ENCODE measurements at places on chromosomes 7 and 10.
A peak's percentile ranks its signal among the peaks of the same experiment; 100 is the strongest.

DNA sequence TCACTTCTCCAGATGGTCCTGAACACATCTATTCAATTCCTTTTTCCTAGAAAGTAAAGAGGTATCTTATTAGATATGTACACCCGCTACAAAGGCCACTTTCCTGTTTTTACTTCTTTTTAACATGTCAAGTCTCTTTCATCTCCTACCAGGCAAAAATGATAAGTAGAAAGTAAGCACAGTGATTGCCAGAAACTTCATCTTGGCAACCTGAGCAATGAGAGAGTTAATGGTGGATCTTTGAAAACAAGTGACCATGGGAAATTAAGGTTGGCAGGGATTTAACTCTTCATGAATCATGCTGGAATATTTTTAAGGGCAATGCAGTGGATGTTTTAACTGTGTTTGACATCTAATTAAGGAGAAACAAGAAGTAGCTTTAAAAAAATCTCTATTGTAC is 2.7 kb downstream of the SEMA3A start:
- H3K4me1 ChIP-seq, result peaks cover 2% of the 10 kb centered on the region
- H3K27ac ChIP-seq, result peak overlapping the region; percentile 24
- peak overlapping the region; percentile 68 for H3K4me3 ChIP-seq
- H3K27me3 ChIP-seq, result no peaks in the 10 kb centered on the region
- peak; percentile 61 for DNase-seq
- H3K36me3 ChIP-seq, result no peaks in the 10 kb centered on the region

GRCh38 chr7:66301249-66301648 is 96.1 kb downstream of the TPST1 start:
- H3K27me3 ChIP-seq, result no peaks in the 10 kb centered on the region
- DNase-seq, result peak; percentile 47
- H3K36me3 ChIP-seq, result no peaks in the 10 kb centered on the region
- peaks cover 4% of the 10 kb centered on the region for H3K4me1 ChIP-seq

DNA sequence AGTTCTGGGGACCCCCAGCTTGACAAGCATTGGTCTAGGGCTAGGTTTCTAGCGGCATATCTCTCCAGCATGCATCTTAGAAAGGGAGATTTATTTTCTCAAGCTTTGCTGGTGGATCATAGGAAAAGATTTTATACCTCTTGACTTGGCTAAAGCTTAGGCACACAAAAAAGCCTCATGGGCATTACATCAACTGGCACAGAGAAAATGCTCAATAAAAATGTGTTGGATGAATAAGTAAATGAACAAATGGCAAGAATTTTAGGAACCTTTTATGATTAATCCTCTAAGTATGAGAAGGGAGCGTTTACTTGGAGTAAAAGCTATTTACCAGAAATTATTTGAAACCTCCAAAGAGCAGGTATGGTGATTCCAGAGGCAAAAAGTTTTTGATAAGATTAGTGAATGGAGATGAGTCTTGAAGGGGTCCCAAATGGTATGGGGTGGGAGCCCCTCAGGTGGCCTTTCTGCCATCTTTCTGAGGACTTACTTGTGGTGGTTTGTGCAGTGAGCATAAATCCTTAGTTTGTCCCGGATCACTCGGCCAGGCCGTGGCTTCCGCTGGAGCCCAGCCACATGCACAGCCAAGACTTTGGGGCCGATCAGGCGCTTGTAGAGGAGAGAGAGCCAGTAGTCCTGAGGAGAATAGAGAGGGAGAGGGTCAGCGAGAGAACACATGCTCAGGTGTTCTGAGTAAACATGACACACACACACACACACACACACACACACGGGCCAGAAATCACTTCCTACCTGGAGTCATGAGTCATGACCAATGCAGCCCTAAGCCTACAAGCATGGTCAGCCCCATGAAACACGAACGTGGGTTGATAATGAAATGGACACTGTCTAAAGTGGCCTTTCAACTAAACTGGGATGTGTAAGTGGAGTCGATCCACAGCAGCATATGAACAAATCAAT is 43.1 kb upstream of the HPS1 start:
- DNase-seq, result no peak
- no peaks in the 10 kb centered on the region for H3K36me3 ChIP-seq
- no peak overlapping the region for H3K4me3 ChIP-seq
- H3K27me3 ChIP-seq, result no peaks in the 10 kb centered on the region
- H3K4me1 ChIP-seq, result peaks cover 2% of the 10 kb centered on the region

DNA sequence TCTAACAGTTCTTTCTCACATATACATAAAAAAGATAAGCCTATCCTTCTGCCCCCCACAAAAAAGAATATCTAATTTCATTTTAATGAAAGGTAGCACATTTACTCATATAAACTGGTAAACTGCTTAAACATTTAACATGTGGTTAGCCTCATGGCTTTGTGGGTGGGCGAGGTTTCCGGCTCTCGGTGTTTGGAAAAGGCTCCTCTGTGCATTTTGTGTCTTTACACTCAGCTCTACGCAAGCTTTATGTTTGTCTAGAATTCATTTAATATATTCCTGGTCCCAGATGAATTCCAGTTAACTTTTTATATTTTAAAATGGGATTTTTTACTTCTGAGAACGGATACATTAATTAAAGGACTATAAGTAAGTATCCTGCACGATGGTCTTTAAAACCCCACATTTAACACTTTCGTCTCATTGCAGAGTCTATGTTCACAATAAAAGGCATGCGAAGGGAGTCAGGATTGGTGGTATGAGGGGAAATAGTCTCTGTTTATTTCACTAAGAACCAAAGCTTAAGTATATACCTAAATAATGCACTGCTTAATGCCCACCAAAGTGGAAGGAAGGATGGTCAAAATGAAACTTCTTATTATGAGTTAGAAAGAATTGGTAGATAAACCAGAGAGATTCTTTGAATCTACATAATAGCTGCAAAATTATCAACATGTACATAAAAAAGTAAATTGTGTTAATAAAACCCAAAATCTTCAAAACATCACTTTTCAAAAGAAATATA is 197.2 kb downstream of the CRPPA start:
- H3K36me3 ChIP-seq, result no peaks in the 10 kb centered on the region
- no peaks in the 10 kb centered on the region for H3K27me3 ChIP-seq
- no peak overlapping the region for H3K4me3 ChIP-seq
- no peak for DNase-seq
- H3K4me1 ChIP-seq, result no peaks in the 10 kb centered on the region
- H3K27ac ChIP-seq, result no peak overlapping the region

GRCh38 chr10:121592155-121592890 is 5.9 kb downstream of the FGFR2 start:
- no peak for DNase-seq
- H3K27ac ChIP-seq, result no peak overlapping the region
- H3K4me1 ChIP-seq, result no peaks in the 10 kb centered on the region
- peaks cover 10% of the 10 kb centered on the region for H3K27me3 ChIP-seq

- no peak overlapping the region for H3K4me3 ChIP-seq
- no peak overlapping the region for H3K27ac ChIP-seq
- H3K36me3 ChIP-seq, result no peaks in the 10 kb centered on the region
- H3K27me3 ChIP-seq, result no peaks in the 10 kb centered on the region
- no peak for DNase-seq
These were observed 188.6 kb downstream of the ELFN1 start for GRCh38 chr7:1858435-1859265.

- no peaks in the 10 kb centered on the region for H3K36me3 ChIP-seq
- H3K27me3 ChIP-seq, result peaks cover 4% of the 10 kb centered on the region
- DNase-seq, result no peak
- H3K4me3 ChIP-seq, result no peak overlapping the region
- no peak overlapping the region for H3K27ac ChIP-seq
These were observed 14.4 kb downstream of the ANTXRL start for GRCh38 chr10:46301056-46301645.

GRCh38 chr10:30999070-30999712 is 32.5 kb downstream of the ZNF438 start:
- H3K27me3 ChIP-seq, result no peaks in the 10 kb centered on the region
- H3K4me3 ChIP-seq, result no peak overlapping the region
- peaks cover 5% of the 10 kb centered on the region for H3K4me1 ChIP-seq
- H3K36me3 ChIP-seq, result no peaks in the 10 kb centered on the region

- no peaks in the 10 kb centered on the region for H3K27me3 ChIP-seq
- H3K36me3 ChIP-seq, result no peaks in the 10 kb centered on the region
- H3K27ac ChIP-seq, result no peak overlapping the region
- no peaks in the 10 kb centered on the region for H3K4me1 ChIP-seq
These were observed 6.8 kb downstream of the LMBR1 start for GRCh38 chr7:156886020-156886795.

DNA sequence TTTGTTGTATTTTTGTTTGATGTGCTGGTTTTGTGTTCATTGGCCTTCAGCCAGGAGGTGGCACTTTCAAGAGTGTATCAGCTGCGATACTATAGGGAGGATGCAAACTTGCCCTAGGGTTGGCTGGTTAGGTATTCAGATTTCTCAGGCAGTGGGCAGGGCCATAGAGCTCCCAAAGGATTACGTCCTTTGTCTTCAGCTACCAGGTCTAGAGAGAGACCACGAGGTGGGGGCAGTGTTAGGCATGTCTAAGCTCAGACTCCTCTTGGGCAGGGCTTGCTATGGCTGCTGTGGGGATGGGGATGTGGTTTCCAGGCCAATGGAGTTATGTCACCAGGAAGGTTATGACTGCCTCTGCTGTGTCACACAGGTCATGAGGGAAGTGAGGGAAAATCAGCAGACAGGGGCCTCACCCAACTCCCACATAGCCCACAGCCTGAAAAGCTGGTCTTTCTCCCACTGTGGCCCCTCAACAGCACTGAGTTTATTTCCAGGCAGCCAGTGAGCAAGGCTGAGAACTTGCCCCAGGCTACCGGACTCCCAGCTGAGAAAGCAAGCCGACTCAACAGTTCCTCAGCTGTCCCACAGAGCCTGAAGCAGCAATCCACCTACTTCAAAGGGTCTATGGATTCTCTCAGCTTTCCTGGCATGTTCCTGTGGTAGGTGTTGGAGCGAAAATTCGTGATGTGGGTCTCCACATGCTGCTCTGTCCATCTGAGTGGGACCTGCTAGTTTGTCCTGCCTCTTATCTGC is 227.4 kb upstream of the COBL start:
- no peaks in the 10 kb centered on the region for H3K4me1 ChIP-seq
- H3K27ac ChIP-seq, result no peak overlapping the region
- no peaks in the 10 kb centered on the region for H3K27me3 ChIP-seq
- DNase-seq, result no peak

DNA sequence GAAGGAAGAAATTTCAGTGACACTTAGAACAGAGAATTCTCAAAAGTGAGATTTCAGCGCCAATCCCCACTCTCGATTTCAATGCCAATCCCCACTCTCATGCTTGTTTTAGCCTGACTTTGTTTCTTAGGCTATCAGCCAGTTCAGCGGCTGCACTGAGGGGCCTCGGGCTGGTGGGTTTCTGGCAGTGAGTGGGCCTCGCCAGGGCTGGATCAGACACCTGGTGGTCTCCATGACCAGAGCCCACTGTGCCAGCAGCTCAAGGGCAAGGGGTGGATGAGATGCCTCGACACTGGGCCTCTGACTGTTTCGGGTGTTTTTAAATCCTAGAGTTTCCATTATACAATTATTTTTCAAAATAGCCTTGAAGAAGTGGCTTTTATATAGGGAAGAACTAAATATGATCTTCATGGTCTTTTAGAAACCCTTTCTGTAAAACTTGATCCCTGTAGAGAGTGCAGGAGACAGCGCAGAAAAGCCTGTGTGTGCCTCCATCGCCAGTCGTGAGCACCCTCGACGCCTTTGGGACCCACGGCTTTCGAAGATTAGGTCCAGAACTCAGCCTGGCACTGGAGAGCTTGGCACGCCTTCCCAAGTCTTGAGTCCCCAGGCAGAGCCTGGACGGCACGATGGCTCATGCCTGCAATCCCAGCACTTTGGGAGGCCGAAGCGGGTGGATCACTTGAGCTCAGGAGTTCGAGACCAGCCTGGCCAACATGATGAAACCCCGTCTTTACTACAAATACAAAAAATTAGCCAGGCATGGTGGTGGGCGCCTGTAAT is 76.2 kb downstream of the INPP5A start:
- H3K4me3 ChIP-seq, result no peak overlapping the region
- H3K4me1 ChIP-seq, result no peaks in the 10 kb centered on the region
- no peaks in the 10 kb centered on the region for H3K27me3 ChIP-seq

GRCh38 chr10:88800152-88801125 is 2.1 kb upstream of the LIPM start:
- DNase-seq, result peak; percentile 92
- no peaks in the 10 kb centered on the region for H3K27me3 ChIP-seq
- H3K36me3 ChIP-seq, result no peaks in the 10 kb centered on the region
- H3K27ac ChIP-seq, result no peak overlapping the region
- no peak overlapping the region for H3K4me3 ChIP-seq

- H3K27me3 ChIP-seq, result no peaks in the 10 kb centered on the region
- no peak for DNase-seq
- no peak overlapping the region for H3K4me3 ChIP-seq
- no peaks in the 10 kb centered on the region for H3K4me1 ChIP-seq
These were observed 1184.1 kb downstream of the TYW1 start for GRCh38 chr7:68180761-68181160.

- peaks cover 8% of the 10 kb centered on the region for H3K27me3 ChIP-seq
- H3K4me3 ChIP-seq, result no peak overlapping the region
- H3K4me1 ChIP-seq, result no peaks in the 10 kb centered on the region
- H3K36me3 ChIP-seq, result no peaks in the 10 kb centered on the region
- no peak for DNase-seq
These were observed 16.1 kb downstream of the COL26A1 start for GRCh38 chr7:101378751-101379174.

DNA sequence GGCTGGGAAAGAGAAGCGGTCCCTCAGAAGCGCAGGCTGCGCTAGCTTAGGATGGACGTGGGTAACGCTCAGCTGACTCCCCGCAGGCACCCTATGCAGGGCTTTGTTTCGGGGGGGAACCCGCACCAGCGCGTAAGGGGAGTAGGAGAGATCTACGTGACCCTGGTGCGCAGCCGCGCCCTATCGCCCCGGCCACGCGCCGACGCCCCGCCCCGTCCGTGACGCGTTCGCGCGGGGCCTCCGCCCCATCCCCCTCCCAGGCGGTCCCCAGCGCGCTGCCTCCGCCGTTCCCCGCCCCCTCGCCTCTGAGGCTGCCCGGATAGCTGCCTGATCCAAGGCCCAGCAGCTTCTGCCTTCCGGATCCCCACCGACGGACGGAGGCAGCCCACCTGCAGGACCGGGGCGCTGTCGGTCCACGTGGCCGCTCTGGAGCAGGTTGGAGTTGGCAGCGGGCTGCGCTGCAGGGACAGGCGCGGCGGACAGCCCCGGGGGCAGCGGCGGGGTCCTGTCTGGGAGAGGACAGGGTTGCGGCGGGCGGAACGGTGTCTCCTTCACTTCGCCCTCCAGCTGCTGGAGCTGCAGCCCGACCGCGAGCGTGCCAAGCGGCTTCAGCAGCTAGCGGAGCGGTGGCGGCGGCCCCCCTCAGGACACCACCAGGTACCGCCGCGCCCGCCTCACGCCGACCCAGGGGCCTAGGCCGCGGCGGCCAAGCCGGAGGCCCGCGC is at the start of gene VDAC2:
VDAC2 (plus strand) TSS at position 515 of the 725 bp plus-strand sequence. CDS start 363 bp downstream, outside the sequence.
- H3K27ac ChIP-seq, result peak within 1 kb of the TSS; percentile 98
- peaks cover 6% of the 10 kb centered on the region for H3K36me3 ChIP-seq
- peak within 1 kb of the TSS; percentile 81 for H3K4me3 ChIP-seq

- no peaks in the 10 kb centered on the region for H3K27me3 ChIP-seq
- DNase-seq, result peak; percentile 38
- no peak overlapping the region for H3K27ac ChIP-seq
- H3K4me1 ChIP-seq, result no peaks in the 10 kb centered on the region
- H3K36me3 ChIP-seq, result no peaks in the 10 kb centered on the region
- no peak overlapping the region for H3K4me3 ChIP-seq
These were observed 81.9 kb upstream of the DYNC1I1 start for GRCh38 chr7:95690367-95690947.
